ENCODE measurements at places on chromosomes 13 and 19.

- no peak for DNase-seq
Observed at GRCh38 chr19:10408511-10409283, 5.4 kb upstream of the CDC37 start.

DNA sequence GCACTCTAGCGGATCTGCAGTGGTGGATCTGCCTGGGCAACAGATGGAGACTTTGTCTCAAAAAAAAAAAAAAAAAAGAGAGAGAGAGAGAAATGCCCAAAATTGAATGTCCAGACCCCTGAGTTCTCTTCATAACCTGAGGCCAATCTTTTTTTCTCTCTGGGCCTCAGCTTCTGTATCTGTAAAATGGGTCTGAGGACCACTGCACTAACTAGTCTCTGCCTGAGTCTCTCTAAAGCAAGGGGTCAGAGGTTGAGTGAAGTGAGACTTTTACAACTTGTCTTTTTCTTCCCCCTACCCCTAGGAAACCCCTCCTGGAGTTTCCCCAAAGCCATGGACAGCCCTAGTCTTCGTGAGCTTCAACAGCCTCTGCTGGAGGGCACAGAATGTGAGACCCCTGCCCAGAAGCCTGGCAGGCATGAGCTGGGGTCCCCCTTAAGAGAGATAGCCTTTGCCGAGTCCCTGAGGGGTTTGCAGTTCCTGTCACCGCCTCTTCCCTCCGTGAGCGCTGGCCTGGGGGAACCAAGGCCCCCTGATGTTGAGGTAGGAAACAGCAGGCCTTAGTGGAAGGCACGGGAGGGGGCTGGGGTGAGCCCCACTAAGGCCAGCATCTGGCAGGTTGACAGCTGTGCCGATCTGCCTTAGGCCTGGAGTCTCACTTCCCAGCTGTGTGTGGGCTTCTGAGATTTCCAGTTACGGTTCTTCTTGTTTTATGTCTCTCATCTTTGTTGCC, 1.8 kb downstream of the TMEM91 start:
- DNase-seq: no peak

- no peak for DNase-seq
Observed at GRCh38 chr13:91571681-91572080, 173.3 kb downstream of the GPC5 start.

DNA sequence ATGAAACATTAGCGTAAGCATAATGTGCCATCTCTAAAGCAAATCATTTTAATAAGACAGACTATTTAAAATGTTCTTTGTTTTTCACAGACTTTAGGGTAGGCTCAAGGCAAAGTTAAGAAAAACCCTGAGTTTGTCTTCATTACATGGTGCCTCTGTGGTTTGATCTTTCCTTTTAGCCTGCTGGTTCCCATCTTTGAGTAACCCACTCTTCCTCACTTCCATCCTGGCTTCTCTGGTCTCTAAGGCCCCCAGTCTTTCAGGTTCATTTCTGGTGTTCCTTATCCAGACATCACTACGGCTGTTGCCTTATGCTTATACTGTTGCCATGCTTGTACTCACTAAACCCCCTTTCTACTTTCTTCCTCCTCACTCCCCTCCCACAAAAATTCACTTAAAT, 38.4 kb downstream of the DACH1 start:
- no peak for DNase-seq

- DNase-seq: no peak
Observed at GRCh38 chr19:35908010-35908441, at the start of gene TYROBP. Gene TYROBP, minus strand, starts transcription at chr19:35908295. Its CDS starts 67 bp downstream, at chr19:35908228.

DNA sequence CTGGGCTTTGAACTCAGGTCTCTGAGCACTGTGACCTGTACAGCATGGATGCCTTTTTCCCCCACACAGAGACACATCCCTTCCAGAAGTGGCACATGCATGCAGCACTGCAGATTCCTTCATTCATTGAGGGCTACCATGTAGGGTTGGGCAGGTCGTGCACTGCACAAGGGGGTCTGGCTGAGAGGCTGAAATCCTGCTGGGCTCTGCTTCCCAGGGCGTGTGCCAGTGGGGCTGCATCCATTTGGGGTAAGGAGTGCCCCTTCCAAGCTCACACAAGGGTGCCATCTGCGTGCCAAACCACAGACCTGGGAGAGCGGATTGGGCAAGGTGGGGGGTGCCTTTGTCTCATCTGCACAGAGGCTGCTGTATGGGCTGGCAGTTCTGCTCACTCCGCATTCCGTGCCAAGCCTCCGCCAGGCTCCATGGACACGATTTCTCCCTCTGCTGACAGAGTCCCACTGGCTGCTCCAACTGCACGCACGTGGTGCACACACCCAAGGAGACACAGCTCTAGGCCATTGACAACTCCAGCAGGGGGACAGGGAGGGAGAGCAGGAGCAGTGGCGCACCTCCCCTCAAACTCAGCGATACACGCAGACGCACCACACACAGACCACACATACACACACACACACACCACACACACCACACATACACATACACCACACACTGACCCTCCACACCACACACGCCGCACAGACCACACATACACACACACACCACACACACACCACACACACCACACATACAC, 4.5 kb upstream of the SHISA7 start:
- no peak for DNase-seq

DNA sequence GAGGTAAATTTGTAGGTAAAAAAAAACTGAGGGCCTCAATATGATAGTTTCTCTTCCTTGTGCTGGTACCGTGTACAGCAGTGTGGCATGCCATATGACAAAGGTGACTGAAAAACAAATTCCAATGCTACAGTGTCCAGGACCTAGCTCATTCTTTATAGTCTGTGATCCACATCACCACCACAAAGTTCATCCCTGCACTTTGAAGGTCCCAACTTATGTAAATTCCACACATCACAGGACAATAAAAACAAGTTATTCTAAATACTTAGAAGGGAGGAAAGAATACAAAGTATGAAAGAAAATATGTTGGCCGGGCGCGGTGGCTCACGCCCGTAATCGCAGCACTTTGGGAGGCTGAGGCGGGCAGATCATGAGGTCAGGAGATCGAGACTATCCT, 314.6 kb upstream of the SGCG start:
- DNase-seq: no peak

- DNase-seq: no peak
Observed at GRCh38 chr19:40217027-40217810, 965 bp downstream of the TTC9B start.

DNA sequence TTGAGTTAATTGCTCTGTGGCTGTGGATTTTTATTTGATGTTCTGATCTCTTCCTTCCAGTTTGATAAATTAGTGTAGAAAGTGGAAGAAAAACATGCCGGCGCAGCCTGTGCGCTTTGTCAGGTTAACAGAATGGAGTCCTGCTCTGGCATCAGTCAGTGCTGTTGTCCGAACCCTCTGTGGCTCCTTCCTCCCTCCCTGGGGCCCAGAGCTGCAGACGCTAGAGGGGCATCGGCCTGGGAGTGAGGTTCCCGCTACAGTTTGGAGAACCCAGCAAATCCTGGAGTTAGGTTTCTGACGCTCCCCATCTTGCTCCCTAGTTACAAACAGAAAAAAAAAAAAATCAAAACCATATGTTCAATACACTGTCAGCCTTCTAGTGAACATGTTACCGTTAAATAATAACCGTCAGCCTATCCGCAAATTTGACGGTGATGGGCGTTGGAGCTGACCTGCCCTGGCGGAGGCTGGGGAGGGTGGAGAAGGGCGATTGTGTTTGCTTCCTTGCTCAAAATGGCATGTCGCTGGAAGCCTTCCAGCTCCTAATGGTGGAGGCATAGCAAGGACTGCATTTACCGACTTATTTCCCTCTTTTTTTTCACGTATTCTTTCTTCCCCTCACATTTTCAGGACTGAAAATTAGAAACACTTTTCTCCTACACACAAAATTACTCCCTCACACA, 13.6 kb downstream of the MBNL2 start:
- DNase-seq: no peak

DNA sequence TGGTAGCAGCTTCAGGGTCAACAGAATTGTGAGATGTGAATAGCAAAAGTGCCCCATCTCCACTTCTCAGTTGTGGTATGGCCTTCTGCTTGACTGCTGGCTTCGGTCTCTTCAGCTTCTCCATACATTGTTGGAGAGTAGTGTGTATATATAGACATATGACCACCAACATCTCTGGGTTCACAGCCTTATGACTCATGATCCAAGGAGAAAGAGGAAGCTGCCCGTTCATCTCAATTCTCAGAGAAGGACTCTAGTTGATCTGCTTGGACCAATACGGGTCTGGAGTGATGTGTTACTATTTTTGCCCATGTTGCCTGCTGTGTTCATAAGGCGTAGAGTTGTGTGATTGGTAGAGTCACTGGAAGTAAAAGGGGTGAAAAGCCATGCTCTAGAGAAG, 3.6 kb upstream of the COMMD6 start:
- DNase-seq: no peak

- DNase-seq: no peak
Observed at GRCh38 chr13:72153272-72153671, 286.3 kb upstream of the DACH1 start.

- DNase-seq: no peak
Observed at GRCh38 chr19:46524308-46524707, 28.6 kb upstream of the PNMA8B start.

- no peak for DNase-seq
Observed at GRCh38 chr19:18634612-18635297, 2.1 kb upstream of the KLHL26 start.

GRCh38 chr19:55486971-55487923, 989 bp upstream of the SSC5D start:
- no peak for DNase-seq

GRCh38 chr13:38700051-38700450, 13.2 kb downstream of the FREM2 start:
- DNase-seq: no peak

- DNase-seq: no peak
Observed at GRCh38 chr13:113916330-113916815, 52.5 kb upstream of the GAS6 start.

- DNase-seq: no peak
Observed at GRCh38 chr19:37975596-37976515, 68.8 kb downstream of the SIPA1L3 start.

- DNase-seq: no peak
Observed at GRCh38 chr19:40612831-40613689, 11.9 kb downstream of the LTBP4 start.

DNA sequence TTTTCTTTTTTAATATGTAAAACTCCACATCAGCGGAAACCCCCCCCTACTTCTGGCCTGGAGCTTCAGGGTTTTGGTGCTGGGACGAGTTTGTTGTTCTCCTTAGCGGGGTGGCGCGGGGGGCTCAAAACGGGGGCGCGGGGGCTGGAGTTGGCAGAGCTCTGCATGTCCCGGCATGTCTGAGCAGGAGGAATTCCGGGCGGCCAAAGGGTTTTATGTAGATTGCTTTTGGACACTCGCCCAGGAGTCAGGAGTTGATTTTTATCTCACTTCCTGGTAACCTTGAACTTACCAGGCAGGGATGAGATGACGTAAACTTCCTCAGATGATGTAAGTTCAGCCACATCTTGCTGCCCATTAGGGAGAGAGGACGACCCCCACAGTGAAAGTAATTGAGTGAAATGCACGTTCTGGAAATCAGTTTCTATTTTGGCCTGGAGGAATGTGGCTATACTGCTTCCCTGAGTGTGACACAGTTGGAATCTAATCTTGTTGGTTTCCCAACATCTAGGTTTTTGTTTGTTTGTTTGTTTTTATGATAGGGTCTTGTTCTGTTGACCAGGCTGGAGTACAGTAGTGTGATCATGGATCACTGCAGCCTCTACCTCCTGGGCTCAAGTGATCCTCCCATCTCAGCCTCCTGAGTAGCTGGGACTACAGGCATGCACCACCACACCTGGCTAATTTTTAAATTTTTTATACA, 21.0 kb upstream of the GDF15 start:
- no peak for DNase-seq

DNA sequence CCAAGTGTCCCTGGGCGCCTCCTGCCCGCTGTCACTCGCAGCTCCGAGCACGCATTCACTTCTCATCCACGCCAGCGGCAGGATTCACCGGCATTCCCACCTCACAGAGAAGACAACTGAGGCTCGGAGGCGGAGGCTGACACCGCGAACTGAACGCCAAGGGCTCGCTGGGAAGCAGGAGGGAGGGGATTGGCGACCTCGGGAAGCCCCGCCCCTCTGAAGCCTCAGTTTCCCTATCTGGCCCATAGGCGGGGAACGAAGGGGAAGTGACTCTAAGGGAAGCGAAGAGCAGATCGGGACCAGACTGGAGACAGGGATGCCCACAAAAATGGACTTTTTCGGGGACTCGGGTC, 256 bp downstream of the MICOS13 start:
- DNase-seq: no peak

- no peak for DNase-seq
Observed at GRCh38 chr13:105914291-105915036, 621.0 kb downstream of the EFNB2 start.

DNA sequence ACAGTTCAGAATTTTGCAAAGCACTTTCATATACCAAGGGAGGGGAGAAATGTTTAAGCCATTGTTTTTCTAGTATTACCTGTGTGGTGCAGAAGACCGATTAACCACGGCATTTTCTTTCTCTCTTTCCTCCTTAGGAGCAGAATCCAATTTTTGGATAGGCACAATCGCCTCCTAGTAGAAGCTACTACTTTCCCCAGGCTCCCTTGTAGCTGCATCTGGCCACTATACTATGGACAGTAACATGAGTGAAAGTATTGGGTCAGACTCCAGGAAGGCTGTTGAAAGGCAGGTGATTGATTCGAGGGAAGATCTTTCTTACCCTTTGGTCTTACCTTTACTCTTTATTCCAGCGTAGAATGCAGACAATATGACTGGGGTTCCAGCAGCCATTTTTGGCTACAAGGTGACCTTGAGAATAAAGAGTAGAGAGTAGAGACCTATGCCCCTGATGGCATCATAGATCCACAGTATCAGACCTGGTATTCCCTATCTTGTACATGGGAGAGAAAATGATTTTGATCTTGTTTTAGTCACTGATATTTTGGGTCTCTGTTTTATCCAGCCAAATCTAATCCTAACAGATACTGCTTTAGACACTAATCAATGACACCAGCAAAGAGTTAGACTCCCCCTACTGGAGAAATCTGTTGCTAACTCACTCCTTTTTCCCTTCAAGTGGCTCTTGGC, 77.0 kb downstream of the LRRC63 start:
- no peak for DNase-seq

DNA sequence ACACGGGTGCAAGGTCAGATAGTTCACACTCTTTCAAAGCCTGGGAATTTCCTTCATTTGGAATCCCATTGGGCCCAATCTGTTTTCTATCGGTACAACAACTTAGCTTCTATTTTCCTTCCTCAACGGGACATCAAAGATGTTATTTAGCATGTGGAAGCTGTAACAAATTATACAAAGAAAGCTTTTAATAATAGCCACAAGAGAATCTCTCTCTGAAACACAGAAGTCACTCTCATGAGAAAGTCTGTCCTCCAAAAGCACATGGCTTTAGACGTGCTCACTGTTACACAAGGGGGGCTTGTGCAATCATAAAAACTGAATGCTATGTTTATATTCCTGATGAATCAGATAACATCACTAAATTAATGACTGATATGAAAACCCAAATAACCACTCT, 28.9 kb upstream of the CYSLTR2 start:
- no peak for DNase-seq

- no peak for DNase-seq
Observed at GRCh38 chr13:21322327-21322965, 136.7 kb downstream of the ZDHHC20 start.

GRCh38 chr13:53042877-53043276, 14.3 kb downstream of the OLFM4 start:
- DNase-seq: no peak
